Smooth muscle cell of the umbilical artery (primary cell): ENCODE measurements at places on chromosomes 13 and 19. TPM values are rescaled to one million over a fixed set of nuclear protein-coding genes. Genes with fewer than 3 reads are reported as not detected.

Gene CD70
- total RNA-seq = not detected in 2 replicates

Gene LILRB4
- total RNA-seq = not detected in 2 replicates

Gene DHDH
- not detected in 2 replicates for total RNA-seq

Gene SLC6A16
- under 0.01 and 0.14 TPM in 2 replicates for total RNA-seq

Gene CADM4
- 1.8 and 3.8 TPM in 2 replicates for total RNA-seq
